ENCODE measurements at places on chromosomes 1 and 21. TPM values are rescaled to one million over a fixed set of nuclear protein-coding genes. Genes with fewer than 3 reads are reported as not detected.

DIRAS3 gene
- total RNA-seq = 0.36 TPM

GPR161 gene
- 30.8 TPM for total RNA-seq

CHRNB2 gene
- total RNA-seq = not detected

TTLL7 gene
- 18.3 TPM for total RNA-seq

LCE2C gene
- total RNA-seq = not detected

TDRD5 gene
- not detected for total RNA-seq

DNA sequence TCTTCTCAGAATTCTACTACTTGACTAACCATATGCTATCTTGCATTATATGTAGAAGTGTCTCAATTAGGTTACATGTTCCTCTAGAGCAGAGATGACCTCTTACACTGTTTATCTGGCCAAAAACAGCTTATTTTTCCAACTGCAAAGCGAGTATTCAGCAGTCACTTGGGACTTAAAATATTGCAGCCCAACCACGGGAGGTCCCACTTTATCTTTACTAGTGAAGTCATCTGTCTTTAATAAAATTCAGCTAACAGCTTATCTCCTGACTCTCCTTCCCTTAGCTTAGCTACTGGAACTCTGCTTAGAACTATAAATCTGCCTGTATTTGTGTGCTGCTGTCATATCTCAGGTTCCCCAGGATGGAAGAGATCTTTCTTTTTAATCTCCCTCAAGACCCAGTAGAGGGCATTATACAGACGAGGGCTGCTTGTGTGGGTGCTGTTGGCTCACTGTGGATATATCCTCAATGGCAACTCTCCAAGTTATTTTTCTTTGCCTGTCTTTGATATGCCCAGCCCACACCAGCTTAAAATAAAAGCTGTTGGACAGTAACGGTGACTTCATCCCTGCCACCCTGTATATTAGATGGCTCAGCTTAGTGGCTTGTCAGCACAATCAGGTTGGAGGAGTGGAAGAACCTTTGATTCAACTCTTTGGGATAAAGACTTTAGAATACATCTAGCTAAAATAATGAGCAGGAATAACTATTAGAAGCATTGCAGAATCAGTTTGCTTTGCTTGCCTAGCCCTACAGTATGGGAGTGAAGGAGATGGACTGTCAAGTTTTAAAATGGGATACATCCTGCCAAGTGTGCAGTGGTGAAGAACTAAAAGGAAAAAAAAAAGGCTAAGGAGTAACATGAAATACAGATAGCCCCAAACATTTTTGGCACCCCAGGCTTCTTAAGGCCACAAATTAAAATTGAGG lies 9.6 kb downstream of the ENSA start:
- H3K27me3 ChIP-seq = no peaks in the 10 kb centered on the region
- no peak overlapping the region for H3K4me3 ChIP-seq
- H3K4me1 ChIP-seq = peaks cover 38% of the 10 kb centered on the region
- H3K36me3 ChIP-seq = peaks cover 20% of the 10 kb centered on the region
- H3K27ac ChIP-seq = peak overlapping the region; percentile 68

- no peak overlapping the region for H3K4me3 ChIP-seq
- DNase-seq = no peak
- no peaks in the 10 kb centered on the region for H3K27me3 ChIP-seq
- no peaks in the 10 kb centered on the region for H3K36me3 ChIP-seq
These were observed 18.7 kb upstream of the AK2 start for GRCh38 chr1:33055210-33056008.

DNA sequence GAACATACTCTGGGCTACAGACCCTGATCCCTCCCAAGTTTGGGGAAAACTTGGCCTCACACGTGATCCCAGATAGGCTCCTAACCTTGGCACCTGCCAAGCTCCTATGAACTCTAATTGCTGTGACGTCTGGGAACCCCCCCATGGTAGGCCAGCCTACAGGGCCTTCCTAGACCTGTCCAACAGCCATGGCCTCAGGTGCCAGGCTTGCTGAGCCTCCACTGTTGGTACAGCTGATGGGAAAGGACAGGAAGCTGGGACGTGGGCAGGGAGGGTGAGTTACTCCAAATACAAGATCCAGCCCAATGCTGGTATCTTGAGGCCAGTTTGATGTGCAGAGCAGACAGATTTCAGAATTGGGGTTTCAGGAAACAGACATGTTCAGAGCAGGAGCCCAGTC lies 19.1 kb downstream of the SMIM12 start:
- H3K36me3 ChIP-seq = peaks cover 2% of the 10 kb centered on the region
- peaks cover 35% of the 10 kb centered on the region for H3K4me1 ChIP-seq
- no peak for DNase-seq
- H3K4me3 ChIP-seq = no peak overlapping the region

GRCh38 chr21:33207449-33208149 lies 22.1 kb upstream of the IFNAR2 start:
- H3K4me1 ChIP-seq = peaks cover 28% of the 10 kb centered on the region
- H3K4me3 ChIP-seq = no peak overlapping the region
- no peaks in the 10 kb centered on the region for H3K27me3 ChIP-seq
- H3K27ac ChIP-seq = no peak overlapping the region

DNA sequence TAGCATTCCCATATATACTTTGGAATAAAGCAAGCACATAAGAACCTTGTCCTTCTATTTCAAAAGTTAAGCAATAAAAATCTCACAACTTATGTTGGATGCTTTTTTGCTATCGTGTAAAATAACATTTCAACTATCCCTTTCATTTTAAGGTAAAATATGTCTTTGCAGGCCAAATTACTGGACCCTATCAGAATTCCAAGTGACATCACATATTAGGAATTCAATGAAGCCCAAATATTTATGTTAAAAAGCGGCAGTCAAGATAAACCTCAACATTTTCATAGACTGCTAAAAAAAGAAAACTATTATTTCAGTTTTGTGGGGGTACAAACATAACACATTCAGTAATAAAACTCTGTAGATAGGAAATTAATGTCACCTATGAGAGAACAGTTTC lies 252.0 kb downstream of the KCTD3 start:
- no peak for DNase-seq
- no peak overlapping the region for H3K4me3 ChIP-seq
- H3K27ac ChIP-seq = no peak overlapping the region

DNA sequence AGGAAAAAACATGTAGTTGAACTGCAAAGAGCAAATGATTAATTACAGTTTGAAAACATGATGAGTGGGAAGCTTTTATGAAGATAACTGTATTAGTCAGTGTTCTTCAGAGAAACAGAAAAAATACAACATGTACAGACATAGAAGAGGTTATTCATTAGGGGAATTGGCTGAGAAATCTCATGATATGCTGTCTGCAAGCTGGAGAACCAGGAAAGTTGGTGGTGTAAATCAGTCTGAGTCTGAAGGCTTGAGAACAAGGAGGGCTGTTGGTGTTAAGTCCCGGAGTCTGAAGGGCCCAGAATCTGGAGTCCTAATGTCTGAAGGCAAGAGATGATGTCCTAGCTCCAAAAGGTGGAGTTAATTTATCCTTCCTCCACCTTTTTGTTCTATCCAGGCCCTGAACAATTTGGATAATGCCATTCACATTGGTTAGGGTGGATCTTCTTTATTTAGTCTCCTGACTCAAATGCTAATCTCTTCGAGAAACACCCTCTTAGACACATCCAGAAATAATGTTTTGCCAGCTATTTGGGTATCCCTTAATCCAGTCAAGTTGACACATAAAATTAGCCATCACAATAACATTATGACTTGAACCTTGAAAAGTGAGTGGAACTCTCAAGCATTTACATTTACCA lies 672.9 kb upstream of the PTBP2 start:
- H3K4me3 ChIP-seq = no peak overlapping the region
- H3K27ac ChIP-seq = no peak overlapping the region
- no peak for DNase-seq
- H3K4me1 ChIP-seq = no peaks in the 10 kb centered on the region

DNA sequence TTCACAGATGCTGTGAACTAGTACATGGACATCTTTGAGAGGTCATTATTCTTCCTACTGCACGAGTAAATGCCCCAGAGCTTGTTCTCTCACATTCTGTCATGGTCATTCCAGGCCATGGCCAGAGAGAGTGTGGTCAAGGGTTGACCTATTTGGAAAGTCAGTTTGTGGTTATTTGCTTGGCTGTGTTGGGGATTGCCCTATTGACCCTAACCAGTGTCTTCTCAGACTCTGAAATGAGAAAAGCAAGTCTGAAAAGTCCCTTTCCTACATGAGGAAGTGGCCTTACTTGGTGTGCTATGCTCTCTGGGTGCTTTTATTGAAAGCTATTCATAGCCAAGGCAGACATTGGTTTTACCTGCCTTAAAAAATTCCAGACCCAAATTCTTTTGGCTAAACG lies 26.6 kb downstream of the CLIC6 start:
- no peak for DNase-seq
- no peak overlapping the region for H3K4me3 ChIP-seq
- H3K4me1 ChIP-seq = no peaks in the 10 kb centered on the region
- H3K27ac ChIP-seq = no peak overlapping the region

DNA sequence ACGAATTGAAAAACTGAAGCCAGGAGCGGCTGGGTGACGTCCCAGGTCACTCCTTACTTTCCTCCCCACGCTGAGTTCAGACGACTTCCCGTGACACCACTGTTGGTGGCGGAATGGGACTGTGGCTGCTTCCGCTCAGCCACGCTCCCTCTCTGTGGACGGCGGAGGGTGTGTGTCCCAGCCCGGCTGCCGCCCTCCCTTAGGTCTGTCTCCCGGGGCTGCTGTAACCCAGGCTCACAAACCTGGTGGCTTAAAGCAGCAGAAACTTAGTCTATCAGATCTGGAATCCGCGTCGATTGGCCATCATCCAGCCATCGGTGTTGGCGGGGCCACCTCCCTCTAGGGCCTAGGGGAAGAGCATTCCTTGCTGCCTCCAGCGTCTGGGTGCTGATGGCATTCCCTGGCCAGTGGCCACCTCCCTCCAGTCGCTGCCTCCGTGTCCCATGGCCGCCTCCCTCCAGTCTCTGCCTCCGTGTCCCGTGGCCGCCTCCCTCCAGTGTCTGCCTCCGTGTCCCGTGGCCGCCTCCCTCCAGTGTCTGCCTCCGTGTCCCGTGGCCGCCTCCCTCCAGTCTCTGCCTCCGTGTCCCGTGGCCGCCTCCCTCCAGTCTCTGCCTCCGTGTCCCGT lies 17.5 kb downstream of the TRPM2 start:
- H3K27ac ChIP-seq = no peak overlapping the region
- no peak overlapping the region for H3K4me3 ChIP-seq
- peaks cover 22% of the 10 kb centered on the region for H3K27me3 ChIP-seq
- H3K36me3 ChIP-seq = no peaks in the 10 kb centered on the region
- peaks cover 9% of the 10 kb centered on the region for H3K4me1 ChIP-seq
- peak; percentile 43 for DNase-seq

DNA sequence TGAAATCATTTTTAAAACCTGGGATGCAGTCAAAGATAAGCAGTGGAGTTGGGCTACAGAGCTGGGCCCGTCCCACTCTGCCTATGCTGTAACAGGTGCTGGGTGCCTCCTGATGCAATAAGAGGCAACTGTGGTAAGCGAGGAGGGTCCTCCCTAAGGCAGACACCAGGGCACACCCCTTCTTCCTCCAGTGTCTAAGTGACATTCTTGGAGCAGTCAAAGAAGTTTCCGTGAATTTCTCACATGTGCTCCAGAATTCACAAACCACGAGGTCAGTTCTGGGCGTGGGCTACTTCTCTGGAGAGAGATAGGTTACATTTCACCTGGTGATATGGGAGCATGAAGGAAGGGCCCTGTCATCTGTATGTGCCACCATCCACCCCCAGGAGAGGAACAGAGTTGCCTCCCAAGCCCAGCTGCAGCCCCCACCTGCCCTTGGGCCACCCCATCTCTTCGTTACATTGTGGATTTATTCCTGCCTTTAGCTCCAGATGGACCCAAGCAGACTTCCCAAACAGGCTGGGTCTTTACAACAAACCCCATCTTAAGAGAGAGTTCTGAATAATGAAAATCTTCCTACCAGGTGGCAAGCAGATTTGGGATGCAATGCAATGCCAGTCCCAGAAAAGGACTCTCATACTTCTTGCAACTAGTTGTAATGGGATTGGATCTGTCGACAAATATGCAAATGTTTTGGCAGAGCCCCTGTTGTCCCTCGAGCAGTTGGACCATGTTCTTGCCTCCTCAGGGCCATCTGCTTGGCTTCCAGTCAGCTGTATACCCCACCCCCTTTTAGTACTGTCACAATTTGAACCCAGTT lies 82.5 kb upstream of the CNTN2 start:
- no peak for DNase-seq
- peaks cover 83% of the 10 kb centered on the region for H3K27me3 ChIP-seq
- H3K27ac ChIP-seq = no peak overlapping the region
- no peak overlapping the region for H3K4me3 ChIP-seq
- no peaks in the 10 kb centered on the region for H3K4me1 ChIP-seq
- H3K36me3 ChIP-seq = no peaks in the 10 kb centered on the region

DNA sequence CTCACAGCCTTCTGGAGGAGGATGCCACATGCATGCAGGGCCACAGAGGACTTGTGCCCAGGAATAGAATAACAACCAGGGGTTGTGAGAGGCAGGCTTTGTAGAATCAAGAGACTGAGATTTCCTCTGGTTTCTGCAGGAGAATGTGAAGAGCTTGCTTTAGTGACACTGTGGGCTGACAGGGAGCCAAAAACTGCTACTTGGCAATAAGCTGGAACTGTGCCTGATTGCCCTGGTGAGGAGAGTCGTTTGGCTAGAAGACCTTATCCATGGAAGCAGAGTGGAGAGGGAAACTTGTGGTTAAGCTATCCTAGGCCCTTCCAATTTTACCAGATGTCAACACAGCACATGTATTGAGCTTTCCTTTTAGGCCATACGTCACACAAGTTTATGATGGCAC lies 902.1 kb downstream of the MRPL39 start:
- no peaks in the 10 kb centered on the region for H3K36me3 ChIP-seq
- no peaks in the 10 kb centered on the region for H3K27me3 ChIP-seq
- no peak for DNase-seq
- H3K27ac ChIP-seq = no peak overlapping the region
- H3K4me3 ChIP-seq = no peak overlapping the region

DNA sequence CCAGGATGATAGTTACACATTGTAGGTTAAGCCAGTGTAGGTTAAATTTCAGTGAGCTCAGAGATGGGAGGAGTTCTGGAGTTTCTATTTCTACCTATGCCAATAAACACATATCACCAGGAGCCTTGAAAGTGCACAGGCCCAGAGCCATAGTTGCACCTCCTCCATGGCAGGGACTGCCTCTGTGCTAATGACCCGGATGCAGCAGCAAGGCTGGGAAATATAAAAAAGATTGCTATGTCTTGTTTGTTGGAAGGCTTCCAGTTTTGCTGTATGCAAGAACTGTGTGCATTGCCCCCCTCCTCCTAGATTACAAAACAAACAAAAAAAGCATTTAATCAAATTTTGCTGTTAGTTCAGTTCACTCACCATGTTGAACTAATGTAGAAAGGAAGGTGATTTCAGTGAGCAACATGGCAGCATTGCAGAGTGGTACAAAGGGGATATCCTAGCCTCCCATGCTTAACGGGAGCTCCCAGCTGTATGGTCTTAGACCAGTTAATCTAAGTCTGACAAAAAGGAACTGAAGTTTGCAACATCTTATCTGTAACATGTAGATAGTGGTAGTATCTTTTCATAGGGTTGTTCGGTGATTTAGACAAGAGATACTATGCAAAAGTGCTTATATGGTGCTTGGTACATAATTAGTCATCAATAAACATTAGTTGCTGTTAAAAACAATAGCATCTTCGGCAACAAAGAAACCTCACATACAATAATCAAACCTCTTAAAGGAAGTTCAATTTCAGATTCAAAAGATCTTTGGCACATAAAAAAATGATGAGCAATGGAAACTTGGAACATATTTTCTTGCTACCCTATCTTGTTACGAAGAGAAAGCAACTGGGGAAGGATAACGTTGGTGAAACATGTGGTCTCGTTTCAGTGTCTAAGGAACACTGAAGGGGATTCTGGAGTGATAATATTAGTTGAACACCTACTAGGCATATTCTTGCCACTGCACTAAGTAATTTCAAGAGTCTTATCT lies 309.5 kb downstream of the ASTN1 start:
- no peaks in the 10 kb centered on the region for H3K4me1 ChIP-seq
- peaks cover 12% of the 10 kb centered on the region for H3K27me3 ChIP-seq
- no peak overlapping the region for H3K4me3 ChIP-seq
- no peak overlapping the region for H3K27ac ChIP-seq

Data from chondrocyte (in vitro differentiated cells).